BJ (cell line): ENCODE measurements at places on chromosomes 7 and 10.

GRCh38 chr10:83925133-83925532 lies 214.2 kb upstream of the GHITM start:
- no peak for DNase-seq

DNA sequence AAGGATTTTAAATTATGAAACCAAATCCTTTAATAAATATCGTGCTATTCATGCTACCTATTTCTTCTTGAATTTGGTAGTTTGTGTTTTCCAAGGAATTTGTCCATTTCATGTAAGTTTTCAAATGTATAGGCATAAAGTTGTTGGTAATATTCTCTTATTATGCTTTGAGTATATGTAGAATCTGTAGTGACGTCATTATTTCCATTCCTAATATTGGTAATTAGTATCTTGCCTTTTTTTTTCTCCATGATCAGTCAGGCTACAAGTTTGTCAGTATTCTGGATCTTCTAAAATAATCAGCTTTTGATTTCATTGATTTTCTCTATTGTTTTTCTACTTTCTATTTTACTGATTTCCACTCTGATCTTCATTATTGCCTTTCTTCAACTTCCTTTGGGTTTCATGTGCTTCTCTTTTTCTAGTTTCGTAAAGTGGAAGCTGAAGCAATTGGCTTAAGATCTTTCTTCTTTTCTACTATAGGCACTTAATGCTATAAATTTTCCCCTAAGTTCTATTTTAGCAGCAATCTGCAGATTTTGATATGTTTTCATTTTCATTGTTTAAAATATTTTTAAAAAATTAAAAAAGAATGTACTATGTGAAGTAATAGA lies 156.5 kb upstream of the HDAC9 start:
- no peak for DNase-seq

GRCh38 chr7:123709525-123709924 lies 39.3 kb downstream of the WASL start:
- no peak for DNase-seq

- DNase-seq: no peak
Observed at GRCh38 chr7:36441344-36442022, 51.8 kb downstream of the ANLN start.

- DNase-seq: no peak
Observed at GRCh38 chr7:32916006-32916405, 24.4 kb upstream of the KBTBD2 start.

DNA sequence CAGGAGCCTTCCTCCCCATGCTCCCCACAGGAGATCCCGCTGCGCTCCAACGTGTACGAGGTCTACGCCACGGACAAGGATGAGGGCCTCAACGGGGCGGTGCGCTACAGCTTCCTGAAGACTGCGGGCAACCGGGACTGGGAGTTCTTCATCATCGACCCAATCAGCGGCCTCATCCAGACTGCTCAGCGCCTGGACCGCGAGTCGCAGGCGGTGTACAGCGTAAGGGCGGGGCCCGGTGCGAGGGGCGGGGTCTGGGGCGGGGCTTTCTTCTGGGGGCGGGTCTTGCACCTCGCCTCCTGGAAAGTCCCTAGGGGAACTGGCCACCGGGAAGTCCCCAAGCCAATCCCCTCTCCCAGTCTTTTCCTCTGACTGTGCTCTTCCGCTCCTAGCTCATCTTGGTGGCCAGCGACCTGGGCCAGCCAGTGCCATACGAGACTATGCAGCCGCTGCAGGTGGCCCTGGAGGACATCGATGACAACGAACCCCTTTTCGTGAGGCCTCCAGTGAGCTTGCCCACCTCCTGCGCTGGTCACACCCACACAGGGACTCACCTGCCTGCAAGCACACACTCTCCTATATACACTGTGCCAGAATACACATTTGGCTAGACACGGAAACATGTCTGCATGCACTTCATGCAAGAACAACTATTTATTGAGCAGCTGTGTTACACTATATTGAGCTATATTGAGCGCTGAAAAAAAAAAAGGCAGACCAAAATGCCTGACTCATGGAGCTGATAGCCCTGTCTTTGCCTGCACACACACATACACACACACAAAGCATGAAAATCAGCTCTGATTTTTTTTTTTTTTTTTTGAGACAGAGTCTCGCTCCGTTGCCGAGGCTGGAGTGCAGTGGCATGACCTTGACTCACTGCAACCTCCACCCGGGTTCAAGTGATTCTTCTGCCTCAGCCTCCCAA lies 32.7 kb upstream of the VSIR start:
- DNase-seq: no peak

GRCh38 chr7:137850972-137851945 lies 4.5 kb upstream of the DGKI start:
- no peak for DNase-seq

- no peak for DNase-seq
Observed at GRCh38 chr7:1569440-1569832, 396 bp downstream of the PSMG3 start.

- no peak for DNase-seq
Observed at GRCh38 chr7:6234384-6234783, 38.0 kb downstream of the CYTH3 start.

- DNase-seq: no peak
Observed at GRCh38 chr10:50613150-50613549, 10.6 kb downstream of the SGMS1 start.

DNA sequence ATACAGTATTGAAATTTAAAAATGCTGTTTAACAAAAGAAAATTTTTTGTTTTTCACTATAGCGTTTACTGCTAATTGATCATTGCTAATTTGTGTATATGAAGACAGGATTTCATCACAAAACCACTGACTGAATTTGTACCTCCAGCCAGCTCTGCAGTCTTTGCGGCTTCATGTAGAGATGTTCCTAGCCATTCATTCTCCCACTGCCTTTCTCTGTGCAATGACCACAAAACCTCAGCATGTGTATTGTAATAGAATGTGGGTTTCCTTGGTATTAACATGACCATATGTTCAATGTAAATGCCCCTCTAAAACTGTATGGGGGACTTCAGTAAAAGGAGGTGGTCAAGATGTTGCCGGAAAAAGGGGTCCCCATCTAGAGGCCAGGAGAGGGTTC lies 81.1 kb upstream of the STEAP1B start:
- DNase-seq: no peak

- DNase-seq: no peak
Observed at GRCh38 chr7:82740246-82740848, 296.8 kb upstream of the CACNA2D1 start.

DNA sequence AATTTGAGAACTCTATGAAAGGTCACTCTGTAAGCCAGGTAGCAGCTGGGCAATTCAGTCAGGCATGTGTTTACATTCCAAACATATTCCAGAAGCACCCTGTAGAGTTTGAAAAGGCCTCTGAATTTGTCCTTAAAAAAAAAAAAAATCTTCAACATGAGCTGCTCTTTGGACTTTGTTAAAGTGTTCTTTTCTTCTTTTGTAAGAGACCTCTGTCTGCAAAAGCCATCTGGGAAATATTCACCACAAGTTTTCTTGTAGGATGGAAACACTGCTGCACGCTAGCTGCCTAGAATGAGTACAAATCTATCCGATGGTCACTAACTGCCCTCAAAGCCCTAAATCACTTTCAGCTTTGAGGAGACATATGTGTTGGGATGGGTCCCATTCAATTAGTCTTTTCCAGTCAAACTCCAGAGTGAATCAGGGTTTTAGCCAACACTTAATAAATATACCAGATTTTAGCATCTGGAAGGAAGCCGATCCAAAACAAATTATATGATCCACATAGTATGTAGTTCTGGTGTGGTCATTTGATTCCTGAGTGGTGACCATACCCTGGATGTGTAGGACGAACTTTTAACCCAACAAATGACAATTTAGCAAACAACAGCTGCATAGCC lies 85.9 kb downstream of the CD36 start:
- peak; percentile 93 for DNase-seq

DNA sequence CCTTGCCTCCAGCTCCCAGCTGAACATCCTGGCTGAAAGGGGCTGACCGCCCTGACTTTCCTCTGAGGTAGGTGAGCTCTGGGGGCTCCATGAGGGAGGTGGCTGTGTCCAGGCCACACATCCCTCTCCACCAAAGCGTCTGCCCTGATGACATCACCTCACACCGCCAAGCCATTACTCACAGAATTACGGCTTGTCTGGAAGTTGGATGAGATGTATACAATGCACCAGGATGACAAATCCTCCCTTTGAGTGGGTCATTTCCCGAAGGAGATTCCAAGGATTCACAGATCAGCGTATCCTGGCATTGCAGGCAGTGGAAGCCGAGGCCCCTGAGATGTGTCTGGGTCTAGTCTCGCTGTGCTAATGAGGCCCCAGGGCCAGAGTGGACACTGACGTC lies 15.1 kb upstream of the RET start:
- DNase-seq: no peak

- no peak for DNase-seq
Observed at GRCh38 chr10:130961506-130962239, 349.8 kb downstream of the TCERG1L start.

DNA sequence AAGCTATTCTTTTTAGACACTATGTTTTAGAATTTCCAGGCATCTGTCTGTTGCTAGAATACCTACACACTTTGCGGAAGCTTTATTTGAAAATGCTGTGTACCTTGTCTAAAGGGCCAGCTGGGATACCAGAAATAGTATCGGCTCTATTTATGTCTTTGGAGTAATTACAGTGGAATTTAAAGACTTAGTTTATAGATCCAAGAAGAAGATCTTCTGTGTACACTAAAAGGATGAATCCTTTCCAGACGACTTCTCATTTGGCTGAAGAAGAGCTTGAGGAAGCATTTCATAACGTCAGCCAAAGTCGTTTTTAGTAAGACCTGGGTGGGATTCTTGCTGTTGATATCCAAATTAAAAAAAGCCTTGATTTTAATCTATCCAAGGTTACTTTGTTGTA lies 365.9 kb downstream of the INHBA start:
- DNase-seq: no peak

DNA sequence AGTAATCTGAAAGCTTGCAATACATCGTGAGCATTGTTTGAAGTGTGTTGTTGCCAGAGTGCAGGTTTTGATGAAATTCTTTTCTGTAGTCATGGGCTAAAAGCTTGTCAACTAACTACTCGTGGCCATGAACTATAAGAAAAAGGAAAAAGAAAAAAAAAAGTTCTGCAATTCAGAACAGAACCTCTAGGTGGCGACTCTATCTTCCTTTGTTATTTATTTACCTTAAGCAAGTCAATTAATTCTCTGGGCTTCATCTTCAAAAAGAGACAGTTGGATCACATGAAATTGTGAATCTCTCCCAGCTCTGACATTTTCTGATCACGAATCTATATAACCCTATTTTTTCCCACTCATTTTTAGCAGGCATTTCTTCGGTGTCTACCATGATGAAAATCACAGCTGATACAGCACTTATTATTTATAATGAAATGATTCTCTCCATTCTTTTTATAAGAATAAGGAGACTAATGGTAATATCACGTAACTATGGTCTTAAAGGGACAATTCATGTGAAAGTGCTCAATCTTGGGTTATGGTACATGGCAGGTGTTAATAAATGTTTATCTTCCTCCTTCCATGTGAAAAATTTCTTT lies 18.8 kb downstream of the TMEM196 start:
- peak; percentile 5 for DNase-seq

GRCh38 chr10:77905781-77906180 lies 20.8 kb downstream of the DLG5 start:
- DNase-seq: no peak

DNA sequence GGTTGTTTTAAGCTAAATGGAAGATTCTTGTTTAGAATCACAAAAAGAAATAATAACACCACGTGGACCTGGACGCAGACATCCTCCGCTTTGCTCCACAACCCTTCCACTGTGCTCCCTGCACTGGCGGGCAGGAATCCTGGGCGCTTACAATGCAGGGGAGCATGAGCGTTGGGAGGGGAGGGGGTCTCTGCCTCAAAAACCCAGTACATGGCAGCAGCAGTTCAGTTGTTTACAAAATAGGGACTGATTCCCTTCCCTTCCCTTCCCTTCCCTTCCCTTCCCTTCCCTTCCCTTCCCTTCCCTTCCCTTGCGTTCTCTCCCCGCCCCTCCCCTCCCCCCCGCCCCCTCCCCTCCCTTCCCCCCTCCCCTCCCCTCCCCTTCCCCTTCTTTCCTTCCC lies 169.6 kb upstream of the ITGB1 start:
- DNase-seq: no peak

- no peak for DNase-seq
Observed at GRCh38 chr10:133349577-133350011, 2.4 kb downstream of the PRAP1 start.

GRCh38 chr7:76383089-76383944 lies 24.5 kb upstream of the YWHAG start:
- no peak for DNase-seq

DNA sequence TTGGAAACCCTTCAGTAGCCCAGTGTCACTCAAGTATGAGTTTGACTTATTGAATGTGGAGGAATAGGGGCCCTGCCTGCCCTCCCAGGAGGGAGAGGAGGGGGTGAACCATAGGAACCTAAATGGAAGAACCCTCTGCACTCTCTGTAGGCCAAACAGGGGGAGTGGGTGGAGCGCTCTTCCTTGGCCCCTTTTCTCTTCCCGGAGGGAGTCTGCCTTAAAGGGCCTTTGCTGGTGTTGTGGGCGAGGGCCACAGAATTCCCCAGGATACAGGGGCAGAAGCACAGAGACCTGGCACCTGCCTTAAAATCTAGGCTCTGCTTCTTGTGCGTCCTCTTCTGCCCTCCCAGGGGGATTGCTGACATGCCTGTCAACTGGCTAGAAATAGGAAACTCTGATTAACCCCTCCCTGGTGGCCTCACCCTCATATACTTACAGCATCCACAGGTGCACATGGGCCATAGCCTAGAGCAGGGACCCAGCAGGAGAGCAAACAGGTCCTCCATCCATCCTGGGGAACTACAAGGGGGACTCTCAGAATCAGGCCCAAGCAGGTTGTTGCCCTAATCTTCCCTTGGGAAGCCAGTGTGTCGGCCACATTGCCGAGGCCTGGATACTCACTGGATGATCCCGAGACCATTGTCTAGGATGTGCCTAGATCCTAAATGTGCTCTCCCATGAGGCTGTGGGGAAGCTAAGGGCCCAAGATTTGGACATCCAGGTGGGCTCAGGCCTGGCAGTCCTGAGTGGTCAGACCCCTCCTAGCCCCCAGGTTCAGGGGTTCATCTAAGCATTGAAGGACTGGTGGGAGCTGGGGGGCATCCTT lies 3.4 kb downstream of the TRIM8 start:
- no peak for DNase-seq

DNA sequence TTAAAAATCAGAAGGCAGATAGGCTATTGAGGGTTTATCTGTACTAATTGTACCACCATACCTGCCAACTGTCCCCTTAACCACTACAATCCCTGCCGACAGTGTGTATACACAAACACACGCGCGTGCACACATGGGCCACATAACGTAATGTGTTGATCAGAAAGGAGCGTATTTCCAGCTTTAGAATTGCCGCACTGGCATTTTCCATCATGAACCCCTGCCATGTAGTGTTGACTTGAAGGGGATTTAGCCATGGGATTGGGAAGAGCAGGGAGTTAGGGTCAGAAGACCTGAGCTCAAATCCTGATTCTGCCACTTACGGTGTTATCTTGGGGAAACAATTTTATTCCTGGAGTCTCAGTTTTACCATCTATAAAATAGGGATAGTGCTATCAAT lies 158.9 kb downstream of the TCF7L2 start:
- DNase-seq: no peak
